ENCODE measurements at places on chromosomes 12 and 14.

DNA sequence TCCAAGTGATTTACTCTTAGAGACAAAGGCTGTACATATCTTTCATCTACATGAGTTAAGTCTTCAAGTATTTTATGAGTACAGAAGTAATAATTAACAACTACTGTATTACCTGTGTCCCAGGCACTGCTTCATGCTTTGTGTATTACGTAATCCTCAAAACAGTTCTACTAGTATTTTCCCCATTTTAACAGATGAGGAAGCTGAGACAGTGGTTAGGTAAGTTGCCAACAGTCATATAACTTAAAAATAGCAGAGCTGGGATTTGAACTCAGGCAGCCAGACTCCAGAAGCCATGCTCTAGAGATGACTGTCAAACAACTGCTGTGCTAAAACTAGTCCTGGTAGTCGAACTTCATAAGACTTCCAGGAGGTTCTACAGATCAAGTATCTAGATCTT, 10.7 kb downstream of the TRMT5 start:
- no peak for DNase-seq

DNA sequence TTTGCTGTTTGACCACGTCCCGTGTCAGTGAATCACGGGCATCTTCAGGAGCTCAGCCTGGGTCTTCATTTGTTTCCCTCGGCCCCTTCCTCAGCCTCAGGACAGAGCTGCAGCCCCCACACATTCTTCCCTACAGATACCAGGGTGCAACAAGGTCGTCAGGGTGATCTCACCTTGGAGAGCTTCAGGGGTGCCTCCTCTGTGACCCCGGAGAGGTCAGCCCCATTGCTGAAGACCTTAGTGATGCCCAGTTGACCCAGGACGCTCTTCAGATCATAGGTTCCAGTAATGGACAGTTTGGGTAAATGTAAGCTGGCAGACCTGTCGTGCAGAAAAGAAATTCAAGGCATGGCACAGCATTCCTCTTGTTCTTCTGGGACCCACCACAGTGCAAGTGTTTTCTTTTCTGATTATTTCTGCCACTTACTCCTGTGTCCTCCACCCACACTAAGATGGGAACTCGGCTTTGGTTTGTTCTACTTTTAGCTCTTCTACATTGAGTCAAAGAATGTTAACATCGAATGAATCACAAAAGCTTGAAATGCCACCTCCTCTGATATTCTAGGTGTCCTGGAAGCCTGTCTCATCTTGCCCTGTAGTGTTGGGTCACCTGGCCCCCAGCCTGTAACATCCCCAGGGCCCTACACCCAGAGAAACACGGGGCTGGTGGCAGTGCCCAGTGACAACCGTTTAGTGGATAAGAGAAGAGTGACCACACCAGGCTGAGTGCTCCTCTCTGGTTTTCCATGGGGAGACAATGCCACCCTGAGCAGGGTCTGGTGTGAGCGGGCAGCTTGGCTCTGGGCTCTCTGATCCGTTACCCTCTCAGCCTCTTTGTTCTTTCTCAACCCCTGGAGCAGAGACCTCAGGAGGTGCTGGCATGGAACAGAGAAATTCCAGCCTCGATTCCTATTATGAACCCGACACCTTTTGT, 8.8 kb downstream of the SERPINA1 start:
- DNase-seq: no peak

DNA sequence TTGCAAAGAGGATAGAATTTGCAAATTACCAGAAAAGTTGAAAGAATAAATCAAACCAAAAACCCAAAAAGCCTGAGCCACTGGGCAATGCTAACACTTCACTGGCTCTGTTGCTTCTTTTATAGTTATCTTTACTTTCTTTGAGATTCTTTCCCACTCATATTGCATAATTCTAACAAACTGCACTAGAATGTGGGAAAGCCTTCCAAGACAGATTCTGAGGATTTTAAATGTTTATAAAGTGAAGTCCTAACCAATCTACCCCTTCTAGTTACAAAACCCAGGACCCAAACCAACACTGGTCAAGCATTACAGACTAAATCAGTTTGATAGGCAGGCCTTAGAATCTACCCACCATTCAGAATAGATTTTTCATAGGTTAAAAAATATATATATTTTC, 150.9 kb downstream of the MED13L start:
- no peak for DNase-seq

GRCh38 chr12:116459011-116459875, 99.9 kb upstream of the MAP1LC3B2 start:
- DNase-seq: no peak

DNA sequence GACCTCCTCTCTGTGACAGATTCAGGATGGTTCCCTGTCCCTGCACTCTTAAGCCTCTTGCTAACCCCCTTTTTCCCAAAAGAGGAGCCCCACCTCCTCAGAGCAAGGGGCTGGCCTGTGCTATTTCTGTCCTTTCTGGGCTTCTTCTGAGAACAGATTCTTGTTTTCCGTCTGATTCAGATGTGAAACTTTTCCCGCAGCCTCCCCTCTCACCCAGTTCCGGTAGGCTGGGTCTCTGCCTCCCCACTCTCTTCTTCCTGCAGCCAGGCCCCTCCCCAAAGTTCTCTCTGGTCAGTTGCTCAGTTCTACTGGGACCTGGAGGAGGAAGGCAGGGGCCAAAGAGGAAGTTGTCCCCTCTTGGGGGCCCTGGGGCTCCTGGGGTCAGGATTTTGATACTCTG, 11.8 kb downstream of the PDE1B start:
- no peak for DNase-seq

- peak; percentile 78 for DNase-seq
Observed at GRCh38 chr14:55354500-55354899, 57.1 kb downstream of the ATG14 start.

GRCh38 chr12:124395986-124396385, 101.1 kb downstream of the RFLNA start:
- DNase-seq: no peak

- no peak for DNase-seq
Observed at GRCh38 chr12:2224961-2225360, 172.2 kb downstream of the CACNA1C start.

GRCh38 chr12:98146487-98146886, 368.9 kb upstream of the TMPO start:
- no peak for DNase-seq

DNA sequence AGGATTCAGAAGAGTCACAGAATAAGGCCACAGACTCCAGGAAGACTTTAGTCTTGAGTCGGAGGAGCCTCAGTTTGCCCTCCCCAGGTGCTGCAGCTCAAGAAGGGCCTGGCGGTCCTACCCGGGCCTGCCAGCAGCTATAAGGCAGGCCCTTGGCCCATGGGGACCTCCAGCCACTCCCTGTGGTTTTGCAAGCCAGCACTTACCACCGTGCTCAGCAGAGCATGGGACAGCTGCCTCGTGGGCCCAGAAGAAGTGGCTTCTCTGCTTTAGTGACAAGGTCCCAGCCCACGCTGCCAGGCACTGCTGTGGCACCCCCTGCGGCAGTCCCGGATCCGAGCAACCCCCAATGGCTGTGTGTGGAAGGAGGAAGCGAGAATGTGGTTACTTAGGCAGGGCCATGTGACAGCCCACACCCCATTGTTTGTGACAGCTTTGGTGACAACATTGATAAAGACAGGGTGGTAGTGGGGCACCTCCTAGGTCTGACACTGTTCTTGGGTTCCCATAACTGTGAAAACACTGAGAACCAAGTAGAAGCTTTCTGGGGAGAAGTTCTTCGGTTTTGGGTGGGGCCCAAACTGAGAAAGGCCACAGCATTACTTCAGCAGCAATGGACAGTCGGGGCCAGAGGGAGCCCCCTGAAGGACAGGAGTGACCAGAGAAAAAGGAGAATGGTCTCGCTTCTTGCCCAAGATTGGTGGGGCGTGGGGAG, at the start of gene SELPLG:
SELPLG (minus strand) TSS at position 361 of the 715 bp plus-strand sequence. CDS start 9,587 bp downstream, outside the sequence.
- DNase-seq: no peak

DNA sequence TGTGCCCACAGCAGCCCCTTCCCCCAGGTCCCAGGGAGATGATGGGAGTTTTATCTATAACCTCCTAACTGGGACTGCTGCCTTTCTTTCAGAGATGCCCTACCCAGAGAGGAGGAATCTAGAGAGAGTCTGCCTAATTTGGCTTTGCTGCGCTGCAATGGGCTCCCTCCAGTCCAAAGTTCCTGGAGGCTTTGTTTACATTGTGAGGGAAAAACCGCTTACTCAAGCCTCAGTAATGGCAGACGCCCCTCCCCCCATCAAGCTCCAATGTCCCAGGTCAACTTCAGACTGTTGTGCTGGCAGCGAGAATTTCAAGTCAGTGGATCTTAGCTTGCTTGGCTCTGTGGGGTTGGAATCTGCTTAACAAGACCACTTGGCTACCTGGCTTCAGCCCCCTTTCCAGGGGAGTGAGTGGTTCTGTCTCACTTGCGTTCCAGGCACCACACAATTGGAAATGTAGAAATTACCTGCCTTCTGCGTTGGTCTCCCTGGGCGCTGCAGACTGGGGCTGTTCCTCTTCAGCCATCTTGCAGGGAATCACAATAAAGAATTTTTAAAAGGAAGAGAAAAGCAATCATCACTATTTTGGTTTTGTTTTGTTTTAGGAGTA, 262.5 kb downstream of the FOXG1 start:
- peak; percentile 73 for DNase-seq

- no peak for DNase-seq
Observed at GRCh38 chr12:80979816-80980215, 42.1 kb upstream of the LIN7A start.

DNA sequence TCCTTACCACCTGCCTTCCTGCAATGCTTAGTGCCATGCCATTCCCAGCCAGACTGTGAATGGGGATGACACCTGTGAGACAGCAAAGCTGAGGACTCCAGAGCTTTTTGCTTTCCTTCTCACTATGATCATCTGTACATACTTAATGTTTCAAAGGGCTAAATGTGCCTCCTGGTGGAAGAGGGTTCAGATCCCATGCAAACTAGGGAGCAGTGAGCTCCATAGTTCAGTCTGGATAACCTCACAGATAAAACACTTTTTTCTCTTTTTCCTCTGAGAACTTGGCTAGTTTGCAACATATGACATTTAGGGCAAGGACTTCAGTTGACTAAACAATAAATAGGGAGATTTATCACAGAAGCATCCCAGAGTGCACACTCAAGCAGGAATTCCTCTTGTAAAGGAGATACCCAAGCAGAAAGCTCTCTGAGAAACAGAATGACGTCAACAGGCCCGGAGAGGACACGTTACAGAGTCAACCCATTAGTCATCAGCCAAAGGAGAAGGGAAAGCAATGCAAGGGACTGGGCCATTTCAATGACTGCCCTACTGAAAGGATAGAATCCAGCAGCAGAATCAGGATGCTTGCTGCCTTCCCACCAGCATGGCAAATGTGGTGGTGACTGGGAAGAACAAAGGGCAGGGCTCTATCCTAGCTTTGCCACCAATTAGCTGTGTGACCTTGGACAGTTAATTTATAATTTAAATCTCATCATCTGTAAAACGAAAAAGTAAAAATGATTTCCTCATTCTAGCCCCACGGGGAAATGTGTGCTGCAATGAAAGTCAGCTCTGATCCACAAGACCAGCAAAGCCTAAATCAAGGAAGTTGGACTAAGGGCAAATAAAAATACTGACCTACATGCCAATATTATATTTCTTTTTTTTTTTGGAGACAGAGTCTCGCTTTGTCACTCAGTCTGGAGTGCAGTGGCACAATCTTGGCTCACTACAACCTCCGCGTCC, 80.8 kb upstream of the ACTN1 start:
- DNase-seq: no peak

- DNase-seq: no peak
Observed at GRCh38 chr12:112599871-112600270, 181.1 kb downstream of the PTPN11 start.

GRCh38 chr12:76916170-76916540, 37.3 kb upstream of the CSRP2 start:
- no peak for DNase-seq

DNA sequence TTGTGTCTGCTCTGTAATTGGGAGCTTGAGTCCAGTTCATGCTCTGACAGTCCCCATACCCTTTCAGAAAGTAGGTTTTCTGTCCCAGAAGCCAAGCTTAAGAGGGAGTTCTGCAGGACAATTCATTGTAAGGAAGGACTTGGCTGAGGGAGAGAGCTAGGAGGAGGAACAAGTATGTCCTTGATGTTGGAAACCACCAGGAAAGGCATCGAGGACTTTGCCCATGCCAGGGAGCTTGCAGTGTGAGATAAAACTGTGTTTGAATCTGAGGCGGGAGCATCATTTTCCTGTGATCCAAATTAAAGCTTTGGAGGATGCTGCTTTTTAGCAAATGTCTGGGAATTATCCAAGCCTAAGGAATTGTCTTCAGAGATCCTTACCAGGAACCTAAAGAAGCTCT, 175.3 kb downstream of the EMP1 start:
- no peak for DNase-seq

DNA sequence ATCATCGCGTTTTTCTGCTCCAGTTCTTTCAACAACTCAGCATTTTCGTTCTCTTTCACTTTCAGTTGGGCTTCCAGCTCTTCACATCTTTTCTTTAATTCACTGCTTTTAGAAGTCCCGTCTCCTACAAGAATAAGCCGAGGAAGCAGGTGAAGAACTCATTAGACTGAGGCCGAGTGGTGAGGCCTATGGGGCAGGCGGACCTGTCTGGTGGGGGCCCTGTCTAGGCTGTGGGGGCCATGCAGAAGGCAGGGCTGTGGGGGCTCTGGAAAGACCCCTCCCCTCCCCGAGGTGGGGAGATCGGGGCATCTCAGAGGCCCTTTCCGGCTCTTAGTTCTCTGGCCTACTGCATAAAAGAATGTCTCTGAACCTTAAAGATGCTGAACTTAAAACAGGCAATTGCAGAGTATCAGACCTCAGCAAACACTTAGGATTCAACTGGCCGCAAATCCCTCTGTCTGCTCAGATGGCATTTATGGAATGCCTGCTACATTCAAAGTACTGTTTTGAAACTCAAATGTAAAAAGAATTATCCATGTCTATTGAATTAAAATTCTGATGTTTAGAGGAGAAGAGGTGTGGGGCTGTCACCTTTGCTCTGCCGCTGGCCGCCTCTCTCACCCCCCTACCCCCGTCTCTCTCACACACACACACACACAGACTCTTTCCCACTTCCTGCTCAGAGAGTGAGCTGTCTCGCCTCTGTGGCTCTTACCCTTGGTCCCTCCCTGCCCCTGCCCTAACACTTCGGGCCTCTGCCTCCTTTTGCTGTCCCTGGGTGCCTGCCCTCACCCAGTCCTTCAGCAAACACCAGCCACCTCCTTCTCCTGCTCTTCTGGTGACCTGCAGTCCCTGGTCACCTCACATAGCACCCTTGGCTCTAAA, 34.7 kb downstream of the CCDC92 start:
- no peak for DNase-seq

GRCh38 chr12:52395761-52396434, 10.2 kb downstream of the KRT82 start:
- peak; percentile 54 for DNase-seq

- DNase-seq: no peak
Observed at GRCh38 chr12:6345319-6346091, 3.6 kb upstream of the TNFRSF1A start.

DNA sequence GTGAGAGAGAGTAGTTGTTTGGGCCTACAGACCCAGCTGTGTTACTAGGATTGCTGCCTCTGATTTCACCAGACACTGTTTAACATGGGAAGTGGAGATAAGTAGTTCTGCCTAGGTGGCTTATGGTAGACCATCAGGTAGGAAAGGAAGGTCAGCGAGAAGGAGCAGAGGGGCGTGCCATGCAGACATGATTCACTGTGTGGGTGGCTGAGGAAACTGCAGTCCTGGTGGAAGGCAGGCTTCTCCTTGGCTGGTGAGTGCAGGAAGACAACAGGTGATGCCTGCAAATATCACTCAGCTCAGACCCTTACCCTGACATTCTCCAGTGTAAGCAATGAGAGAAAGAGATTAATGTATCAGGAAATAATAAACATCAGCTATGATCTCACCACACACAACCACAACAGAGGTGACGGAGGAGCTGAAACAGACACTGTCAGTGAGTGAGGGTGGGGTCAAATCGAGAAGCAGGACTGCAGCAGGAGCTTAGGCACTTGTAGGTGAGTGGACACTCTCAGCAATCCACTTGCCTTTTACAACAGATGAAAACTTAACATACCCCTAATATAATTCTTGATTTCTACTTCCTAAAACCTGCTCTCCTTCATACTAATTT, 2.1 kb upstream of the PRR4 start:
- no peak for DNase-seq

Data from neural progenitor cell (in vitro differentiated cells).